ENCODE measurements at places on chromosomes 5 and 9.

DNA sequence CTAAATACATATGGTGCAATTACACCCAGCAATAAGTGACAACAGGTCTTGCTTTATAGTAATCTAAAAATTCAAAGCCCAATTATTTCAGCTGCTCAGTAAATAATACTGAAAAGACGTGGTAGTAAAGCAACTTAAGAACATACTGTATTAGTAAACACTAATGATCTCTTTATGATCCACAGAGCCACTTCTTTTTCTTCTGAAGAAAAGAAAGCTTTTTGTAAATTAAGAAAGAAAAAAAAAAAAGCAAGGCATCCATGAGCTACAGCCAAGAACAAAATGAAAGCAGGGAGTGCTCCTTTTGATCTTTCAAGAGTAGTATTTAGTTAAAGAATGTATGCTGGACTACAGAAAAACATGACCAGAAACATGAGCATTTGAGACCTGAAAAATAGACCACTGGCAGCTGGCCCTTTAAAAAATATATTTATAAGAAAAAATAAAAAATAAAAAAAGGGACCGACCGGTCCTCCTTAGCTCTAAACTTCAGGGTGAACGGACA, 348.7 kb downstream of the GLIS3 start:
- DNase-seq = no peak

DNA sequence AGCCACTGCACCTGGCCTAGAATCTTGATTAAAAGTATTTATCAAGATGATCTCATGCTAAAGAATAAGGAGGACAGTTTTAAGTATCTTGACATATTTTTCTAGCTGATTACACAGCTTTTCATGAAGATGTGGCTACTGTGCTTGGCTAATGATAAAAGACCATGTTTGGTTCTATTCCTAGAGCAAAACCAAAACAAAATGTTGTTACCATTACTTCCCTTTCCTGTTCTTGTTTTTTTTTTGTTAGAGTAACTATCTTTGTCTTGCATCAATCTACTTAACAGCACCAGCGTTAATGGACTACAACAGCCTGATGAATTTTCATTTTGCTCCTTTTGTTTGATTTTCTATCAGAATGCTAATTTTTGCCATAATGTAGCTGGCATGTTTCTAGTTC, 86.2 kb upstream of the DHFR start:
- DNase-seq = no peak

DNA sequence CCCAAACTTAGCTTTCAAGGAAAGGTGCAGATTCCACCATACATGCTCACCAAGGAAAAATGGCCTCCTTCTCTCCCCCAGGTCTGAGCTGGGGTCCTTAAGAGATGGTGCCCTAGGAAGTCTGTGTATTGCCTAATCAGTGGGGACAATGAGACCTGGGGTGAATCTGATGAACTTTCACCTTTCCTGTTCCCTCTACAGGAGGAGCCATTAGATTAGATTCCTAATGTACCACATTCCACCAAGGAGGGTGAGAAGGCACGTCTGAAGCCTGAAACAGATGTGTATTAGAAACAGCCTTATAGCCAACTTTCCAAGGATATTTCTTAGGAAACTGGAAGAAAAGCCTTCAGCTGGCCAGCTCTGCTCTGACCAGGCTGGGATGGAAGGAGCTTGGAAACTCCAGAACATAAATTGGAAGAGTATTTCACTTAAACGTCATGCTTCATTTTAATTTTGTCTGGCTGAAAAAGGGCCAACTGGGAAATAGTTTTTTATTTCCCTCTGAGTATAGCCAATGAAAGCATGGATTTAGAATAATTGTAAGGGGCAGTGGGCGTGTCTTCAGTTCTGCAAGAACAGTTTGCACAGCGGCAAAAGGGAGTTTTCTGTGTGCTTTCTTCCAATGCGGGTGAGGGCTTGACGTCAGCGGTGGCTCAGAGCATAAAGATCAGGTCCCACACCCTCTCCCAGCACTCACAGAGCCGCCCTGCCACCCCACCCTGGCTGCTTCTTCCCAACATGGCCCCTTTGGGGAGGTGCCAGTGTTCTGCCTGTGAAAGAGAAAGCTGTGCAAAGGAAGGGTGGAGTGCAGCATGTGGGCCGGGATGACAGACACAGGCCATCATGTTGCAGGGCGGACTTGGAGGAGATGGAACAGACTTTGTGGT, 210.9 kb downstream of the ESM1 start:
- DNase-seq = no peak

- no peak for DNase-seq
These were observed 46.9 kb upstream of the TESK1 start for GRCh38 chr9:35558185-35558584.

DNA sequence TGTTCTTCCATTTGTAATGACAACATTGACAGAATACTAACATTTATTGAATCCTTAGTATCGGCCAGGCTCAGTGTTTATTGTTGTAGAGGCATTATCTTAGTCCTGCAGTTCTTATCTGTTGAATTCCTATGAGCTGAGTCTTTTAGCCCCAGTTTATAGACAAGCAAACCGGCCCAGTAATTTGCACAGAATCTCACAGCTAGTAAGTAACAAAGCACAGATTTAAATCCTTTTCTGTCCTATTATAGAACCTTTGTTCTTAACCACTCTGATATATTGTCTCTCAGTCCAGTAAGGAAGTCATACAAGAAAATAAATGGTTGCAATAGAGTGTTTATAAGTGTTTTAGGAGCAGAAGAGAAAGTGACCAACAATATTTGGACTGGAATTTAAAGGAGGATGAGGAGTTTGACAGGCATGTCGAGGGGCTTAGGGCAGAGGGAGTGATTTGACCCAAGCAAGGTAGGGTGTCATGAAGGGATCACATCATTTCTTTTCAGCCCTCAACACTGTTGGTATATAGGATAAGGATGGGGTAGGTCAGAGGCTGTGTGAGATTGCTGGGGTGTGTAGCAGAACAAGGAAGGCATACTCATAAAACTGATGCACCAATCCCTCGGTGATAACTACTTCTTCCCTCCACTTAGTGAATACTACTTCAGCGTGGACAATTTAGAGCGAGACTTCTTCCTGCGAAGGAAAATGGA, 39.5 kb downstream of the LARP1 start:
- DNase-seq = no peak

DNA sequence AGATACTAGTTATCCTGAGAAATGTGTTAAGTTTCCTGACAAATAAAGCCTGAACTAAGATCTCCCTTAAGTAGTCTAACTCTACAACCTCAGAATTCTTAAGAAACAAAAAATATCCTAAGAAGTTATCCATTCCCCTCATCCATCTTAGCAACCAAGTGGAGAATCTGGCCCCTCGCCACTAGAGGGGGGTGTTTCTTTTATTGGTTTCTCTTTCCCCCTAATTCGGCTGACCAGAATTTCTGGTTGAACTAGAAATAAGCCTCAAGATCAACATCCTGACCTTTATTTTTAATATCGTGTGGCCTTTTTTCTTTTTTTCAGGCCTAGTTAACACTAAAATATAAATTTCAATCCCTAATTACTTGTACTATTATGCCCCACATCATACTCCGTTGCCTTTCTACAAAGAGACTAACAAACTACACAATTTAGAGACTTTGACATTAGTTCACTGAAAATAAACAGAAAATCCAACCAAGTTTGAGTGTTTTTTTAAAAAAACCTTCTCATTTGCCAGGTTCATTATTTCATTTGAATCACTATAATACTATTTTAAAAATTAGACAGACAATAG, 14.3 kb upstream of the NR4A3 start:
- no peak for DNase-seq

DNA sequence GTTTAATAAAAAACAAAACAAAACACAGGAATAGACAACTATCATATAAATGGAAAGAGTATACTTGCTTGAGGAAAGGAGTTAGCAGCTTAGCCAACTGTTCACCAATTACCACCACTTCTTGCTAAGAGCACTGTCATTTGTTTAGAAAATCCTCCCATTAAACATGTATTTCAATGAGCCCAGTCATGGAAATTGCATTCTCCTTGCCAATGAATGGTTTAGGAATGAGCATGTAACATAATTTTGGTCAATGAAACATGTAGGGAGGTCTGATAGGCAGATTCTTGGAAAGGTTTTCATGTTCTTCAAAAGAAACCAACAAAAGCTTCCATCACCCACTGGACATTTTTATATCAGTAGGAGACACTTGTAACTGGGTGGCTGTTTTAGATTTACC, 502.8 kb upstream of the PAPPA start:
- DNase-seq = peak; percentile 95

DNA sequence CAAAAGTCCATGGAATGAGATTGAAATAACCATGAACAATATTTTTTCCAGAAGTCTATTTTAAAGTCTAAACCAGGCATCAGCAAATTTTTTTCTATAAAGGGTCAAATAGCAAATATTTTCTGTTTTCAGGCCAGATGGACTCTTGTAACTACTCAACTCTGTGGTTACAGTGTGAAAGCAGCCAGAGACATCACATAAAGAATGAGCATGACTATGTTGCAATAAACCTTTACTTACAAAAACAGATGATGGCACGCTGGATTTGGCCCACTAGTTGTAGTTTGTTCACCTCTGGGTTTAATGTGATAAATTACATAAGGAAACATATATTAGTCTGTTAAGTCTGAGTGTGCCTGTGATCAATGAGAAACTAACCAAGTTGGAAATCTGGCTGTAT, 319.2 kb downstream of the TRPM3 start:
- DNase-seq = peak; percentile 37

GRCh38 chr9:6715755-6716643, 41.8 kb upstream of the KDM4C start:
- no peak for DNase-seq

GRCh38 chr5:93592883-93593282, 9.9 kb downstream of the NR2F1 start:
- no peak for DNase-seq

DNA sequence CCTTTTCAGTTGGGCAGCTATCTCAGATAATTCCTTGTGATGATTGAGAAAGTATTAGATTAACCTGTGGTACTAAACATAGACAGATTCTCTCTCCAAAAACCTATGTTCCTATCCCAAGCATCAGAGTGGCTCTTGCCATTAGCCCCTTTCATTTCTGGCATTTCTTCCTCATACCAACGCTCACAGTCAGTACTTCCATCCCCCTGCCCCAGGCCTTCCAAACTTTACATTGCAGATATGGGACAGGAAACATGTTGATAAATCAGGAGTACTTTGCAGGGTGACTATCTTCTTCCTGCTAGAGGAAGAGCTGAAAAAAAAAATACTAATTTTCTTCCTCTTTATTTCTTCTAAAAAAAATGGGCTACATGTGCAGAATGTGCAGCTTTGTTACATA, 442.6 kb upstream of the RGMB start:
- no peak for DNase-seq

- no peak for DNase-seq
These were observed 41.1 kb downstream of the RAPGEF6 start for GRCh38 chr5:131593921-131594320.

GRCh38 chr9:135602789-135603481, 36.4 kb downstream of the GLT6D1 start:
- DNase-seq = no peak

GRCh38 chr5:148152781-148153180, 15.6 kb upstream of the SPINK14 start:
- no peak for DNase-seq

- DNase-seq = no peak
These were observed 237.8 kb upstream of the DAPK1 start for GRCh38 chr9:87259543-87260518.

Measured in AG04449 (cell line).